ENCODE measurements at places on chromosomes 16 and 17. TPM values are rescaled to one million over a fixed set of nuclear protein-coding genes. Genes with fewer than 3 reads are reported as not detected.

SOX9 gene
- total RNA-seq, result 32.6 TPM

TGFB1I1 gene
- total RNA-seq, result 23.5 TPM

DNA sequence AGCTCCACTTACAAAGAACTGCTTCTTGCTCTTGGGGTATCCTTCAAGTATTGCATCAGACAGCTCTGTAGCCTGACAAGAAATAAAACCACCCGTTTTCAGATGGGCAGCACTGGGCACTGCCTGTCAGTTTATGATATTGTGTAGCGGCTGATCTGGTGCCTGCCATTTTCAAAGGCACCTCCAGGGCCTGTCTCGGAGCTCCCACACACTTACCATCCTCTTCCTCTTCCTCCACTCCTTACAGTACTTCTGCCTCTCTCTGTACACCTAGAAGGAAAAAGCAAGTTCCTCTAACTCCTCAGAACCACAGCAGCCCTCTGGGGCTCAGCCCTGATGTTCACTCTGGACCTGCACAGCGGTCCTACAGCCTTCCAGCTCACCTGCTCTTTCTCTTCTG, 4.4 kb downstream of the PSMC3IP start:
- H3K27me3 ChIP-seq, result no peaks in the 10 kb centered on the region
- H3K4me3 ChIP-seq, result no peak overlapping the region
- peak overlapping the region; percentile 83 for H3K27ac ChIP-seq
- H3K36me3 ChIP-seq, result peaks cover 57% of the 10 kb centered on the region
- DNase-seq, result no peak

GRCh38 chr16:5056352-5056751, 9.4 kb downstream of the C16orf89 start:
- no peak overlapping the region for H3K27ac ChIP-seq
- DNase-seq, result no peak
- H3K27me3 ChIP-seq, result no peaks in the 10 kb centered on the region

- no peak for DNase-seq
- no peak overlapping the region for H3K4me3 ChIP-seq
- peaks cover 33% of the 10 kb centered on the region for H3K4me1 ChIP-seq
- no peak overlapping the region for H3K27ac ChIP-seq
These were observed 2.5 kb downstream of the ARHGAP27 start for GRCh38 chr17:45430006-45430737.

GRCh38 chr16:22665048-22665797, 148.7 kb upstream of the HS3ST2 start:
- no peaks in the 10 kb centered on the region for H3K27me3 ChIP-seq
- H3K27ac ChIP-seq, result no peak overlapping the region
- H3K36me3 ChIP-seq, result no peaks in the 10 kb centered on the region
- H3K4me3 ChIP-seq, result no peak overlapping the region
- no peak for DNase-seq

GRCh38 chr16:1980030-1980769, 1.1 kb downstream of the NOXO1 start:
- H3K36me3 ChIP-seq, result peaks cover 35% of the 10 kb centered on the region
- no peak for DNase-seq
- peaks cover 13% of the 10 kb centered on the region for H3K27me3 ChIP-seq
- no peak overlapping the region for H3K27ac ChIP-seq
- H3K4me1 ChIP-seq, result peaks cover 22% of the 10 kb centered on the region

DNA sequence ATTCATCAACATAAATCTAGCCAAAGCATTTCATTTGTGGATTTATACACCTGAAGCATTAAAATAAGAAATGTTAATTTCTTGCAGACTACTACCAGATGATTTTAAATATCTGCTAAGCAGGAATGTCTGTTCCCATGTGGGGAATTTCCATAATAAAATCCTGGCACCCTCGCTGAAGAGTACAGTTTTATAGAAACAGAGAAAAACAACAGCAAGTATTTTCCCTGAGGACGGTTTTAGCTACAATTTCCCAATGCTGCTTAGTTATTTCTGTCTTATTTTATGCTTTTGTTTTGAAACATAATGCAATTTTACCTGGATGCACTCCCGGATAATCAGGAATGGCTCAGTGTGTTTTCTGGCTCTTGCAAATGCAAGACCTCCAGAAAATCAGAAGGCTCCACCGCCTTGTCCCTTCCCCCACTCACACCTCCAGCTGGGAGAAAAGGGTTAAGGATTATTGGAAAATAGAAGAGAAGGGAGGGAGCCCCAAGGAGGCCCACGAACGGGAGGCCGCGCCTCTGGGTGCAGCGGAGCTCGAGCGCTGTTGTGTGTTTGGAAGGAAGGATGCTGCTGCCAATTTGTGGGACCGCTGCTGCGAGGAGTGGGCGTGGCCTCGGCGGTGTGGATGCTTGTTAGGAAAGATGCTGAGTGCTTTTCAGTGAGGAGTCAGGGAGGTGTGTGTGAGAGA, at the start of gene CNTNAP4:
TSS of gene CNTNAP4 (plus strand) at position 657 of the 694 bp plus-strand sequence. CDS start 262 bp downstream, outside the sequence.
- H3K27me3 ChIP-seq, result no peaks in the 10 kb centered on the region
- no peak for DNase-seq
- no peaks in the 10 kb centered on the region for H3K4me1 ChIP-seq
- H3K36me3 ChIP-seq, result no peaks in the 10 kb centered on the region

GRCh38 chr16:9091867-9092281, 430 bp downstream of the HAPSTR1 start:
- H3K27ac ChIP-seq, result peak overlapping the region; percentile 99
- H3K4me3 ChIP-seq, result peak overlapping the region; percentile 100
- no peaks in the 10 kb centered on the region for H3K36me3 ChIP-seq
- peak; percentile 37 for DNase-seq
- H3K27me3 ChIP-seq, result no peaks in the 10 kb centered on the region

Data from thyroid gland (tissue), 4 donors.